Liver (tissue), 10 donors: ENCODE measurements at places on chromosomes 2 and 18. TPM values are rescaled to one million over a fixed set of nuclear protein-coding genes. Genes with fewer than 3 reads are reported as not detected.

GRCh38 chr2:207619764-207620203, 5.4 kb downstream of the METTL21A start:
- no peak for DNase-seq

GRCh38 chr2:85773692-85774091, 19.9 kb downstream of the ATOH8 start:
- DNase-seq: no peak

The SIX2 gene
- not detected for total RNA-seq

GRCh38 chr18:21571772-21572171, 28.7 kb downstream of the ESCO1 start:
- no peak for DNase-seq

GRCh38 chr2:20539133-20539719, 92.4 kb downstream of the RHOB start:
- DNase-seq: no peak

GRCh38 chr2:219079417-219079816, 18.7 kb upstream of the IHH start:
- no peak for DNase-seq

- DNase-seq: no peak
Observed at GRCh38 chr18:70037431-70038061, 89.9 kb upstream of the CD226 start.

- no peak for DNase-seq
Observed at GRCh38 chr2:105749583-105750400, 5.1 kb downstream of the NCK2 start.

The LRRC30 gene
- not detected for total RNA-seq

- DNase-seq: no peak
Observed at GRCh38 chr2:102788885-102789260, 27.0 kb downstream of the TMEM182 start.

DNA sequence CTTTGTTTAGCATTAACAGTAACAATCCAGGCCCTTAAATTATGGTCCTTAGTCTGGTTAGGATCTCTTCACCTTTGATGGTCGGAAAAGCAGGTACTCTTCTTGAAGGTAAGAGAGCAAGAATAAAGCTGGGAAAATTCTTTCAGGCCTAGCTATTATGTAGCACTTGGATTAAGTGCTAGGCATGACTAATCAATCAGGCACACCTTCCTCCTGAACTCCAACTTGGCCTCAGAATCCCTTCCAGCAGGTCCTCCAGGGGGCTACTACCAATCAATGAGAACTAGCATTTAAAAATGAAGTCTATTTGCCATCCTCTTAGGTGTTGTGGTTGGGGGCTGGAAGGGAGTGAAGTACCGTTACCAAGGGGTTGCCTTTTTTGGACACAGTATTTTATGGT, 3.7 kb downstream of the SMYD1 start:
- no peak for DNase-seq

The TCF7L1 gene
- total RNA-seq: 1.6 TPM

DNA sequence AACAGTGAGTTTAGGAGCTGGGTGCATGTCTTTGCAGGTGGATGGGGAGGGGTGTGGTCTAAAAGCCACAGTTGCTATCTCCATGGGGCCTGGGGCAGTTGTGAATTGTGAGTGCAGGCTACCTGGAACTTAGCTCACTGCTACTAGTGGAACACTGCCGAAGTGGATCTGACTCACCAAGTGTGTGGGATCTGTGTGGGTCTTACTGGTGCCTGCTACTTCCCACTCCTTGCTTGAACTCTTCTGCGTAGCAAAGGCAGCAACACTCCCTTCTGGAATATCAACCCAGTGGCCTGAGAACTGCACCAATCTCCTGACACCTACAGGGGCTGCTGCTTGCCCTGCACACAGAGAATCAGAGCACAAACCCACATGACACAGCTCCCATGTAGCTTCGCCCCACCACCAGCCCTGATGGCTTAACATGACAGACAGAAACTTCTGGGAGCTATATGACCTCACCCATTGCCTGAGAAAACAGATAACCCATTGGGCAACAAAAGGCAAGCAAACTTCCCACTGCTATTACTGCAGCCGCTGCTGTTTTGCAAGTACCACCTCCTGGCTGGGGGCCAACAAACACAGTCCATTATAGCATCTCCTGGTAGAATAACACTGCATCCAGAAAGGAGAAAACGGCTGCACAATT, 455.1 kb upstream of the DDX18 start:
- DNase-seq: no peak
